Caki2 (cell line): ENCODE measurements at places on chromosomes 16 and 17.
A peak's percentile ranks its signal among the peaks of the same experiment; 100 is the strongest.

DNA sequence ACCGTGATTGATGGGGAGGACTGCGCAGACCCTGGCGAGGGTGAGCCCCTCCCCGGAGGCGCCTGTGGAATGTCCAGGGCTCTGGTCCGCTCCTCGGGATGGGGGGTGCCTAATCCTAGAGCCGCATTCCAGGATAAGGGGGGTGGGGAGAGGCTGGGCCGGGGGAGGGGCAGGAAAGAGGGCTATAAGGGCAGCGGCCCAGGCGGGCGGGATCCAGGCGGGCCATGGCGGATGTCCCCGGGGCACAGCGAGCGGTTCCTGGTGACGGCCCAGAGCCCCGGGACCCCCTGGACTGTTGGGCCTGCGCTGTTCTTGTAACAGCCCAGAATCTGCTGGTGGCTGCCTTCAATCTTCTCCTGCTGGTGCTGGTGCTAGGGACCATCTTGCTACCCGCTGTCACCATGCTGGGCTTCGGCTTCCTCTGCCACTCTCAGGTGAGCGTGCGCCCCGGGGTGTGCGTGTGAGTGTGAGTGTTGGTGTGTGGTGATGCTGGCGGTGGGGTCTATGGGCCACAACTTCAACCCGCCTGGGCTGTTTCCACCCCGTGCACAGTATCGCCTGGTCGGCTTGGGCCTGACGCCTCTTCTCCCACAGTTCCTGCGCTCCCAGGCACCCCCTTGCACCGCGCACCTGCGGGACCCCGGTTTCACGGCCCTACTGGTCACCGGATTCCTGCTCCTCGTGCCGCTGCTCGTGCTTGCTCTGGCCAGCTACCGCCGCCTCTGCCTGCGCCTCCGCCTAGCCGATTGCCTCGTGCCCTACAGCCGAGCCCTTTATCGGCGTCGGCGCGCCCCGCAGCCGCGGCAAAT, at the start of gene TMEM88:
Gene TMEM88 (plus strand): TSS at position 216 of the 809 bp plus-strand sequence. CDS start 9 bp downstream, at position 225.
- no peak for DNase-seq

- peak; percentile 92 for DNase-seq
These were observed at the start of gene CAMKK1 for GRCh38 chr17:3893003-3893719. Gene CAMKK1, minus strand, starts transcription at chr17:3893053. Its CDS starts 7,366 bp downstream, at chr17:3885687.

DNA sequence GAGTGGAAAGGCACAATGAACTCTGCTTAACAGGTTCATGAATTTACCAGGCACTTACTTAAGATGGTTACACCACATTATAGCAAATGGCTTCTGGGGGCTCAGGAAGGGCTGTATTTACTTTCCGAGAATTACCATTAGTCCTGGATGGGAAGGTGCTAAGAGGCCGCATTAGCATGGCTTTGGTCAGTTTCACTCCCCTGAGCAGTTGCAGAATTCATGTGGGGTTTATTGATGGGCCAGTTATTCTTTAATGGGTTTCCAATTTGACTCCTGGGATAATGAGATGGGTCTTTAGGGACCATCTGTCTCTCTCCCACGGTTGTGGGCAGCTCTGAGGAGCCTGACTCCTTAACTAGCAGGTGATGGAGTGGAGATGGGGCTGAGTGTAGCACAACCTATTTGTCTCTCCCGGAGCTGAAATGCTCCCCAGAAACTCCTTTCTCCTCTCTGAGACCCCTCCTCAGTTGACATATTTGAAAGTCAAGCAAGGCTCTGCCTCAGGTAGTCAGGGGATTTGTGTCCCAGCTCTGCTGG, 652.5 kb downstream of the HS3ST4 start:
- no peak for DNase-seq

DNA sequence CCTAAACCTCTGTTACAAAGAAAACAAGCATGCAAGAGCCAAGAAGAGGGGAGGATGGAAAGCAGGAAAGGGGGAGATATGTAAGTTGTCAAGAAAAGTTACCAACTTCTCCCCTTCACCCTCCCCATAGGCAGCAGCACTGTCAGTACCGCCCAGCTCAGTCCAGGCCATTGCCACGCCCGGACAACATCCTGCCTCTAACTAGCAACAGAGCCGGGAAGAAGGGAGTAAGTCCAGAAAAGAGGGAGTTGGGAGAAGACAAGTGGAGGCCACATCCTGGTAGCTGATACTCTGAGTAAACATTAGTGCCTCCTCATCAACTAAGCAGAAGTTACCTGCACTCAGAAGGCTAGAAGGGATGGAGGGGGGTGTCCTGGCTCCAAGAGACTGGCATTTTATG, 113.6 kb downstream of the SMG6 start:
- no peak for DNase-seq

- DNase-seq, result peak; percentile 88
These were observed 109.1 kb downstream of the MSI2 start for GRCh38 chr17:57365420-57365819.

- no peak for DNase-seq
These were observed 48.4 kb upstream of the DOC2B start for GRCh38 chr17:229709-230394.

DNA sequence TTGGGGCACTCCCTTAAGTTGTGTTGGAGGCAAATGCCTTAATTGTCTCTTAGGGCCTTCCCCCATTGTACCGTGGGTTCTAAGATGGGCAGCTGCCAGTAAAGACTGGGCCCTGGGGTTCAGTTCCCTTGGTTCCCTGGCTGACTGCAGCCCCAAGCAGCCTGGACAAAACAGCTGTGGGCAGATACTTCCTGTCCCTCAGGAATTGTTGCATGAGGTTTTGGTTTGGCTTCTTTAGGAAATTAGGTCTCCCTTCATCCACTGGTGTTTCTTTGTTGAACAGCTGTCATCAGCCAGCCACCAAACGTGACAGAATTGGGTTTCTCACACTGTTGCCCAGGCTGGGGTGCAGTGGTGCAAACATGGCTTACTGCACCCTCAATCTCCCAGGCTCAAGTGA, 42.0 kb upstream of the ETV4 start:
- DNase-seq, result no peak

DNA sequence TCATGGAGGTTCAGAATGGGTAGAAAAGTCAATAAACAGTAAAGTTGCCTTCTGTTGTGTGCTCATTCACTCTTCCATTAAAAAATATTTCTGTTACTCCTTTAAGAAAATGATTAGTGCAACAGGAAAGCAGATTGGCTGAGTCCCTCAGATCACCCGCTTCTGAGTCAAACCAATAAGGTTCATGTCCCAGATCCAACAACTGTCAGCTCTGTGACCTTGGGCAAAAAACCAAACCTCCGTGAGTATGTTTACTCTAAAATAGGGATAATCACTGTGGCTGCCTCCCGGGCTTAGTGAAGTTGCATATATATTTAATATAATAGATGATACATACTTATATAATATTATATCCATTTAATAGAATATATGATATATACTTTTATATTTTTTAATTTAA, 698.5 kb upstream of the RBFOX1 start:
- DNase-seq, result no peak

- no peak for DNase-seq
These were observed 101.6 kb upstream of the CES5A start for GRCh38 chr16:55976815-55977214.

DNA sequence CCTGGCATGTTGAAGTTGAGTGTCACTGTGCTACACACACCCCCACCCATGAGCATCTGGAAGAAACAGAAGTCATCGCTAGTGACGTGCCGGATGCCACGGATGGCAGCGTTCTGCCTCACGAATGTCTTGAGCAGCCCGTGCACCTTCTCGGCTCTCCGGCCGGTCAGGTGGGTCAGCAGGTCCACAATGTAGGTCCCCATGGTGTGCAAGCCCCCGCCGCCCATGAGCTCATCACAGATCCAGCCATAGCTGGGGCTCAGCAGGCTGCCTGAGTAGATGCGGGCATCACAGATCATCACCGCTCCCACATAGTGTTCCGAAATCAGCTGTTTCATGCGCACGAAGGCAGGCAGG, 8.9 kb downstream of the C16orf86 start:
- no peak for DNase-seq

GRCh38 chr17:10072556-10073425, 125.6 kb downstream of the GAS7 start:
- no peak for DNase-seq

GRCh38 chr16:27495191-27495590, 54.5 kb downstream of the GTF3C1 start:
- no peak for DNase-seq

DNA sequence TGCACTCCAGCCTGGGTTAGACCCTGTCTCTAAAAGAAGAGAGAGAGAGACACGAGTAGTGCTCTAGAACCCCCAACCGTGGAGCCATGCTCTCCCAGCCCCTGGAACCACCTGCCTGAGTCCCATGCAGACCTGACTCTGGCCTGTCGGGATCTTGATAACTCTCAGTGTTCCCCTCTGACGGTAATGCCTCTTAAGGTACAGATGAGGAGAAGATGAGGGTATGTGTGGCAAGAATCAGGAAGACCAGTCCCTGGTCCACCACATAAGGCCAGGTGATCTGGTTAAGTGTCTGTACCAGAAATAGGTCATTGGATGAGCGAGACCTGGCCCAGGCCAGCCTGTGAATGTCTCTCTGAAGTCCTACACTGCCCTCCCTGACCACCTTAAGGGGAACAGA, 18.4 kb downstream of the OSBPL7 start:
- no peak for DNase-seq

DNA sequence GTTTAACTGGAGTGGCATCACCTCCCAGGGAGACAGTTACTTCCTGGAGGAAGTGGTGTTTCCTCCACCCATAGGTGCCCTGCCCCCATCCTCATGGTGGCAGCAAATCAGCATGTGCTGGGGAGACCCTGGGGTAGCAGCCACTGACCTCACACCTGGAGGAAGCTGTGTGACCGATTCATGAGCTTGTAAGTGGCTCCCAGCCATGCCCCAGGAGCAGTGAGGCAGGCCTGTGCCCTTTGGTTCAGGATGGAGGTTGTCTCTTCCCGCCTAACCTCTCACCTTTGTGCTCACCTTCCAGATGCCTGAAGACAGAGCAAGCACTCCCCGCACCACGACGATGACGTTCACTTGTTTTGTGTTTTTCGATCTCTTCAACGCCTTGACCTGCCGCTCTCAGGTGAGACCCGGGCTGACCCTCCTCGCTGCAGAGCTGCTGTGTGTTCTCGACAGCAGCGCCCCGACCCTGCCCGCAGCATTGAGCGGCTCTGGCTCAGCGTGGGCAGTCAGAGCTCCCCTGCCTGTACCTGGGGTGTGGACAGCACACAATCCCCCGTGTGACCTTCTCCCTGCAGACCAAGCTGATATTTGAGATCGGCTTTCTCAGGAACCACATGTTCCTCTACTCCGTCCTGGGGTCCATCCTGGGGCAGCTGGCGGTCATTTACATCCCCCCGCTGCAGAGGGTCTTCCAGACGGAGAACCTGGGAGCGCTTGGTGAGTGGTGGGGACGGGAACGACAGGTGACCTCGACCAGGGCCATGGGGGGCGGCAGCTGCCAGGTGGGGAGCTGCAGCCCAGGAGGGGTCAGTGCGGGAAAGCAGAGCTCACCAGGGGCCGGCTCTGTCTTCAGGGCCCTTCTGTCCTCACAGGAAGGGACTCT, 42.8 kb downstream of the MEAK7 start:
- no peak for DNase-seq

GRCh38 chr17:17191961-17192381, 14.2 kb downstream of the PLD6 start:
- DNase-seq, result no peak

- peak; percentile 8 for DNase-seq
These were observed 357.6 kb upstream of the C16orf82 start for GRCh38 chr16:26709175-26709574.

GRCh38 chr17:77842528-77843147, 115.9 kb upstream of the TNRC6C start:
- peak; percentile 47 for DNase-seq

- no peak for DNase-seq
These were observed 11.4 kb downstream of the LIMD2 start for GRCh38 chr17:63688396-63689020.

DNA sequence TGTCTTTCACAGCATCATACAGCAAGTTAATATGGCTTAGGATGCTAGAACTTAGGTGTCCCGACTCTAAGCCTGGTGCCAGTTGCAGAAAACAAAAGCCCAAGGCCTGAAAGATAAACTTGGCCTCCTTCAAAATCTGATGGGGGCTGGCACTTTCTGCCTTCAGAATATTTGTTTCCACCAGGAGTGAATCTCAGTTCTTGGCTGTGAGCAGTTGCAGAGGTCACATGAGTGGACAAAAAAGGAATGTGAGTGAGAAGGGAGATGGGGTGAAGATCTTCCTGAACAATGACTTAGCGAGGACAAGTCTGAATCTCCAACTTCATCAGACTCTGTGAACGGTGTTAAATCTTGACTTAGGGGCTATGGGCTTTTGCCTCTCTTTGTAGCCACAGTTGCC, 46.6 kb downstream of the HOXB1 start:
- DNase-seq, result no peak

- no peak for DNase-seq
These were observed 15.3 kb downstream of the CMTM3 start for GRCh38 chr16:66619534-66620428.

DNA sequence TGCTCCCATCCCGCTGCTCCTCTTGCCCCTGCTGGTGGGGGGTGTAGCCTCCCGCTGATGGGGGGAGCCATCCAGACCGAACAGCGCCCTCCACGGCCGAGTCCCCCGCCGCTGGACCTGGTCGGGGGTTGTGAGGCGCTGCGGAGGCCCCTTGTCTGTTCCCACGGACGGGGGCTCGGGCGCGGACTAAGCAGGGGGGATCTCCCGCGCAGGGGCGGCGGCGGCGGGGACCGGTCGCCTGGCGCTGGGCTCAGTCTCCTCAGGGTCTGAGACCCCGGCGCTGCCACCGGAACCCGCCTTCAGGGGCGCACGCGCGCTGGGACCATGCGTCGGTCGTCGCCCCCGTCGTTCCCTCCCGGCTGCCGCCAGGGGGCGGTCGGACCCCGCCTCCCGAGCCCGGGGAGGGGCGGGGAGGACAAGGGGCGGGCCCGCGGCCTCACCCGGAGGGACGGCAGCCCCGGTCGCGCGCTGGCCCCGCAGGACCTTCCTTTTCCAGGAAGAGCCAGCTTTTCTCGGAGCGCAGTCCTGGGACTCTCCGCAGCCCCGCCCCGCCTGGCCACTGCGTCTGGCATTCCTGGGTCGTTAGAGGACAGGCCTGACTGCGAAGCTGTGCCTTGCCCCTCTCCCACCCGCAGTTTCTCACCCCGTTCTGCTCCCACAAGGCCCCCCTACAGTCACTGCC, 6.3 kb upstream of the IL32 start:
- DNase-seq, result peak; percentile 95

GRCh38 chr17:56902348-56902747, 11.5 kb downstream of the TRIM25 start:
- peak; percentile 66 for DNase-seq

- peak; percentile 87 for DNase-seq
These were observed at the start of gene POLG2 for GRCh38 chr17:64496786-64497564. Gene POLG2, minus strand, starts transcription at chr17:64497054. Its CDS starts 86 bp downstream, at chr17:64496968.

- no peak for DNase-seq
These were observed 6.5 kb upstream of the PKMYT1 start for GRCh38 chr16:2986623-2987188.

- no peak for DNase-seq
These were observed 107.5 kb downstream of the NOG start for GRCh38 chr17:56700919-56701420.

GRCh38 chr16:81437865-81438264, 6.7 kb upstream of the CMIP start:
- no peak for DNase-seq
